K562 (cell line): ENCODE measurements at places on chromosomes 16 and 17. TPM values are rescaled to one million over a fixed set of nuclear protein-coding genes. Genes with fewer than 3 reads are reported as not detected.

ARHGDIG gene
- 0.86 and 1.8 TPM in 2 replicates for polyA plus RNA-seq

TP53TG3 gene
- 1.5 and 3.6 TPM in 2 replicates for polyA plus RNA-seq

ZG16 gene
- not detected in 2 replicates for polyA plus RNA-seq

KRTAP2-2 gene
- polyA plus RNA-seq = not detected in 2 replicates

TGFB1I1 gene
- polyA plus RNA-seq = 0.19 and 0.54 TPM in 2 replicates

INCA1 gene
- polyA plus RNA-seq = not detected in 2 replicates

MRPL38 gene
- polyA plus RNA-seq = 74.0 and 77.0 TPM in 2 replicates

TP53TG3F gene
- polyA plus RNA-seq = 1.2 and 1.3 TPM in 2 replicates

DNASE1L2 gene
- 2.5 and 3.1 TPM in 2 replicates for polyA plus RNA-seq

NHERF1 gene
- polyA plus RNA-seq = 44.9 and 50.1 TPM in 2 replicates

MMP25 gene
- polyA plus RNA-seq = not detected in 2 replicates

ADGRG1 gene
- polyA plus RNA-seq = 0.34 TPM in 1 of 2 replicates, not detected in the other

ENPP7 gene
- polyA plus RNA-seq = not detected in 2 replicates

SCIMP gene
- not detected in 2 replicates for polyA plus RNA-seq

ABCA10 gene
- 0.36 TPM in 1 of 2 replicates, not detected in the other for polyA plus RNA-seq
